ENCODE measurements at places on chromosomes 6 and 20.

DNA sequence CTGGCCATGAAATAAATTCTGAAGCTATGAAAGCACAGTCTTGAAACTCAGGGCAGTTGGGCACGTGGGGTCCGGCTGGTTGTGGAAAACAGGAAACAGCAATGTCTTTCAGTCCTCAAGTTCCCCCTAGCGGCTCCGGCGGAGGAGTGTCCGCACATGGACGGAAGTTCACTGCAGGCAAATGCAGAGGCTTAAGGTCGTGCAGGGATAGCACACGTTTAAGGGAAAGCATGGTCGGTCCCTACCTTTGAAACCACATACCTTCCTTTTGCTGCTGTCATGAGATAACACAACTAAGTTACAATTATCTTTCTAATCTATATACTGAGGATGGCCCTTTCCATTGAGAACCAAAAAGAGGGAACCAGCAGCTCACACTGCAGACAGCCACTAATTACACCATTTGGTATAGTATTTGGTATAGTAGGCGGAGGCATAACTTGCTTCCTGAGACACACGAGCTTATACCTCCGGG lies 52.6 kb upstream of the NFATC2 start:
- DNase-seq, result peak; percentile 93

GRCh38 chr6:1380625-1381427 lies 8.6 kb upstream of the FOXF2 start:
- DNase-seq, result no peak

- DNase-seq, result peak; percentile 58
Observed at GRCh38 chr6:166751051-166751595, 124.1 kb upstream of the RPS6KA2 start.

- no peak for DNase-seq
Observed at GRCh38 chr6:136370988-136371728, 81.5 kb upstream of the BCLAF1 start.

DNA sequence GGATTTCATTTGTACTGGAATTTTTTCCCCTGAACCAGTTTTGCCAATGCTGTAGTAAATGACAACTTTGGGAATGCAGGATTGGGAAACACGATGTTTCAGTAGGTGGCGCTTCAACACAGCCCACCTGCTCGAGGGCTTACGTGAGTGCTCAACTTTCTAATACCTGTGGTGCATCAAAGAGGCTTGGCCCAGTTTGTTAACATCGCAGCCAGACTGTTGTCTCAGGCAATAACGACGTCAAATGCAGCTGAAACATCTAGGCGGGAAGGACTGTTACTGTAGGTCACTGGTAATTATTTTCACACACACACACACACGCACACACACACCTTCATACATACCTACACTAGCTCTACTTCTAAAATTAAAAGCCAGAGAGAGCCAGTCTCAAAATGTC lies 815.5 kb upstream of the SLC35B3 start:
- no peak for DNase-seq

DNA sequence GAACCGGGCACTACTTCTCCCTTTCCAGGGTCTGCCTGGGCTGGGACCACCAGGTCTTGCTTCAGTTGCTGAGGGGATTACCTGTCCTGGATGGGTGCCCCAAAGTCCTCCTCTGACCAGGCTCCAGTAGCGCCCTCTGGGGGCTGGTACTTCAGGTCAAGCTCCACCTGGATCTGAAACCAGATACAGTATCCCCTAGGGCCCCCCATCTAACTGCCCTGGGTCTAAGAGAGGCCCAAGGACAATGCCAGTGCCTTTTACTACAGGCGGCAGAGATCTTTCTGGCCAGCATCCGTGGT lies 11.2 kb upstream of the SPAG4 start:
- peak; percentile 18 for DNase-seq

DNA sequence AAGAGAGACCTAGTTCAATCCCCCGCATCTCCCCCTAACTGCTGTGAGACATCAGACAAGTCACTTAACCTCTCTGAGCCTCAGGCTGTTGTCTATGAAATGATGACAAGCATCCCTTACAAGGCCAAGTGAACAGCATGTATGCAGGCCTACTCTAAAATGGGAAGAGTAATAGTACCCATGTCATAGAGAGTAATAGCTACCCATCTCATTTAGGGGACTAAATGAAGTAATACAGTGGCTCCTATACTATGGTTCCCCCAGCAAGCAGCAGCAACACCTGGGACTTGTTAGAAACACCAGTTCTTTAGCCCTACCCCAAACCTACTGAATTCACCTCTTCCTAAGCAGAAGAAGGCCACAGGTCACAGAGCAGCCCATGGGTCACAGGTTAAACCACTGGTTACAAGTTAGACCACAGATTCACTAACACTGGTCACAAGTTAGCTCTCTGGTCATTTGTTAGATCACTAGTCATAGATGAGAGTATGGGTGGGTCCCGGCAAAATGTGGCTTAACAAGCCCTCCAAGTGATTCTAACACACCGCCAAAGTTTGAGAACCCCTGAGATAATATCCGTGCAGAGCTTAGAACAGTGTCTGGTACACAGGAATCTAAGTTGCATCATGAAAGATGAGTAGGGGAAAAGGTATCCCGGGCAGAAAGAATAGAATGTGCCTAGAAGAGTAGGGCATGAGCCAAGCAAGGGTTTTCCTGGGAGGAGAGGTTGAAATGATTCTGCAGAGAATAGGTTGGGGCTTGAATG lies 1.4 kb downstream of the DEFB124 start:
- DNase-seq, result no peak

GRCh38 chr20:43727980-43728590 lies 1.3 kb upstream of the GTSF1L start:
- no peak for DNase-seq

- peak; percentile 51 for DNase-seq
Observed at GRCh38 chr6:152952866-152953509, 29.9 kb downstream of the FBXO5 start.

DNA sequence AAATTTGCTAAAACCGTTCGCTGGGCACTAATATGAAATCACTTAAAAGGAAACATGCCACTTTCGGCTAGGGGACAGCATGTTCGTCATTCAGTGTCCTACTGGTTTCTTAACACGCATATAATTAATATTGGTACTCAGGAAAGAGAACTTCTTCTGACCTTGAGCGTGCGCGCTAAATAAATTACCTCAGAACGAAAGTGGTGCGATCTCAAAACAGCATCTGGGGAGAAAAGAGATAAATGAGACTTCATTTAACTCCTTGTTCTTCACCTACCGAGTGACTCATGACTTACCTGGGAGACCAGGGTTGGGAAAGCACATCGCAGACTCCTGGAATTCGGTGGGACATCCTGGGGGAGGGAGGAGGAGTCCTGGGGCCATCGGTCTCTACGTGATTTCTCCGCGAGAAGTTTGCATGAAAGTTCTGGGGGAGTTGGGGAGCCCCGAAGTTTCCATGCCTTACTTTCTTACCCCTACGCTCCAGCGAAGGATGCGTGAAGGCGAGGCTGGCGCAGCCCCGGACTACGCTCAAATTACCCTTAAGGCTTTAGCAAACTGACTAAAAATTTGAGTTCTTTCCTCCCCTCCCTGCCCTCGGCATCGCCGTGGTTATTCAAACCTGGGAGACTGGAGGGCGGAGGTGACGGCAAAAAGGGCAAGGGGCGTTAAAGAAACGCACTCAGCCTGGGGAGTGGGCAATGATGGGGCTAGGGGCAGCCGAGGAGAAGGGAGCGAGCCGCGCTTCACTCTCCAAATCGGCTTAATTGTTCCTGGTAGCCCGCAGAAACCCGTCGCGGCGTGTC lies 1.1 kb upstream of the BEND6 start:
- peak; percentile 13 for DNase-seq

DNA sequence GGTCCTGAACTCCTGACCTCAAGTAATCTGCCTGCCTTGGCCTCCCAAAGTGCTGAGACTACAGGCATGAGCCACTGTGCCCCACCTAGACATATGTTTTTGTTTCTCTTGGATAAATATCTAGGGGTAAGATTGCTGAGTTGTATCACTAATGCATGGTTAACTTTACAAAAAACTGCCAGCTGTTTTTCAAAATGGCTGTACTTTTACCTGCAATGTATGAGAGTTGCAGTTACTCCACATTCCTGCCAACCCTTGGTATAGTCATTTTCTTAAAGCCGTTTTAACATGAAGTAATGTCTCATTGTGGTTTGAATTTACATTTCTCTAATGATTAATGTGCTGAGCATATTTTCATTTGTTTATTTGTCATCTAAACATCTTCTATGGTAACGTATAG lies 289.7 kb downstream of the UTRN start:
- no peak for DNase-seq

- no peak for DNase-seq
Observed at GRCh38 chr20:40720826-40721225, 31.8 kb upstream of the MAFB start.

DNA sequence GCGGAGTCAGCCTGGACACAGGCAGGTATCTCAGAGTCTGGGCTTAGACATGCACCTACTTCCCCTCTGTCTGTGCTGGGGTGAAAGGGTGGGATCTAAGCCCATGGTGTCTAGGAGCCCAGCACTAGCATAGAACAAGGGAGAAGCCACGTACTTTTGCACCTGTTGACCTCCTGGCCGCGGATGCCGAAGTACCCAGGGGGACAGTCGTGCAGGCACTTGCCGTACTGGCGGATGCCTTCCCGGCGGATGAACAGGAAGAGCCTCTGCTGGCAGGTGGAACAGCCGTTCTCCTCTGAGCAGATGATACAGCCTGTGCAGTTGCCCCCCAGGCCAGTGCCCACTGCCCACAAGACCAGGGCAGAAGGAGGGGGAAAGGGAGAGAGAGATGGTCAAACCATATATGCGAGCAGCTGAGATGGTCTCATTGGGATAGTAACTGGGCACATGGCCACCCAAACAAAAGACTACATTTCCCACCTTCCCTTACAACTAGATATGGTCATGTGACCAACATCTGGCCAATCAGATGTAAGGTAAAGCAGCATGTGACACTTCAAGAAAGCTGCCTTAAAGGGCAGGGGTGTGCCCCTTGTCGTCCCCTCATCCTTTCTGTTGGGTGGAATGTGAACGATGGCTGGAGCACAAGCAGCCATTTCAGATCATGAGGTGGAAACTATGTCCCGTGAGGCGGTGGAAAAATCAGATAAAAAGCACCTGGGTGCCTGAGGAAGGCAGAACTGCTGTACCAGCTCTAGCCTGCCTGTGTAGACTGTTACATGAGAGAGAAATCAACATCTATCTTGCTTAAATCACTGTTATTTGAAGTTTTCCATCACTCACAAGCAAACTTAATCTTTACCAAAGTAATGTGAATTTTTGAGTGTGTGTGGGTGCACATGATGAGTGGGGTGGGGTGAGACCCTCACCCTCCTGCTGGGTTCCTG lies 34.0 kb downstream of the RSPO4 start:
- DNase-seq, result peak; percentile 72

GRCh38 chr6:151036869-151037680 lies 171.6 kb downstream of the MTHFD1L start:
- no peak for DNase-seq

GRCh38 chr6:19713411-19713810 lies 123.8 kb upstream of the ID4 start:
- DNase-seq, result no peak

DNA sequence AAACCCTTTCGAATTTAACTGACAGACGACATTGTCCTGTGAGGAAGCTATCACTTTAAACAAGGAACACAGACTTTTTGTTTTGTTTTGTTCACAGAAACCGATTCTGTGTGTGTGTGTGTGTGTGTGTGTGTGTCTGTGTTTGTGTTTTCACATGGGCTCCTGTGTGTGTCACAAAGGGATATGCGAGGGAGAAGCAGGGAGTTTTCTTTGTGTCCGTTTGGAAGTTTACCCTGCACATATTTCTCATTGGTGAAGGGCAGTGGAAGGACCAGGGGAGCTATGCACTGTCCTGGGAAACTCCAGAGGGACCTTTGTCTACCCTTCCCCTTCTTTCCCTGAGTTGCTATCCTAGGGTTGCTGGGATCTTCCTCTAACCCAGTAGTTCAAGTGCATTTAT lies 17.7 kb downstream of the POM121L2 start:
- DNase-seq, result no peak

GRCh38 chr6:42046464-42047212 lies 3.7 kb upstream of the TAF8 start:
- peak; percentile 51 for DNase-seq

DNA sequence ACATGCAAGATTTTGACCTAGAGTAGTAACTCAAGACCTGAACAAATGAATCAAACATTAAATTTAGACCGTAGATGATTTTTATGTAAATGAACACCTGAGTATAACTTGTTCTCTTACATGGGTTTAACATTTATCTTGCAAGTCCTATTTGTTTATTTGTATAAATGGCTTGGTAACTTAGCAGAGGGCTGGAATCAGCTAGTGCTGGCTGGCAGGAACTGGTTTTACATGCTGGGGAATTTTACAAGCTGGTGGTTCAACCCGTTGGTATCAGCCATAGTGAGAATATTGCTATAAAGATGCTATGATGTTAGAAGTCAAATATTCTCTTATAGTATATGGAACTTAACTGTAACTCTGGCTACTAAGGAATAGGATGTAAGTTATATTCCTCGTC lies 8.9 kb downstream of the SLC22A2 start:
- DNase-seq, result no peak

DNA sequence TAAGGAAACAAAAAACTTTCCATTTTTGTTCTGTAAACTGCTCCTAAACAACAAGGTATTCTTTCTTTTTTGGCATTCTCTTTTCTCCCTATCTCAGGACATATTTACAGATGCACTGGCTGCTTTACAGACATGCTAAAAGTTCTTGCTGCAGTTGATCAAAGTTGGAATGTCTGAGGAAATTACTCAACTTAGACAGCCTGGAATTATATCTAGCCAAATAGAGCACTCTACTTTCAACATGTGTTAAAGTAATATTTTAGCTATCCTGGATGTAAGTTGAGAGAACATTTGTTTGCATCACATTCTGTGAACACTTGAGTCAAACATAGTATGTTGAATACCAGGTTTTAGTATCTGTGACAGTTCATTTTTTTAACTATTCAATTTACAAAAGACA lies 24.8 kb downstream of the TASP1 start:
- DNase-seq, result no peak

GRCh38 chr20:7497985-7498384 lies 442.3 kb downstream of the HAO1 start:
- DNase-seq, result no peak

DNA sequence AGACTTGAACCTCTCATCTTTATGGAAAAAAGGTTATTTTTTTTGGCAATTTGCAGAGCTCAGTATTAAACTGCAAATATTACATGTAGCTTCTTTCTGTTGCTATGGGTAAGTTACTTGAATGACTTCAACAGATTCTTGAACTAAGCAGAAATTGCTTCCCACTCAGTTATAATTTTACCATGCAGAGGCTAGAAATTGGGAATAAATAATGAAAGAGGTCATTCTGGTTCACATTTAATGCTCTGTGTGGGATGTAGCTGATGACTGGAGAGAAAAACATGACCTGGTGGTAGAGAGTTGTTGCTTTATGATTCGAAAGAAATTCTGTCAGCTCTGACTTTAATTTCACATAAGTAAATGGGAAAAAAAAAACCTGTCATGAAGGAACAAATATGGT lies 16.8 kb upstream of the ADGB start:
- no peak for DNase-seq
